ENCODE measurements at places on chromosomes 3 and 15.

DNA sequence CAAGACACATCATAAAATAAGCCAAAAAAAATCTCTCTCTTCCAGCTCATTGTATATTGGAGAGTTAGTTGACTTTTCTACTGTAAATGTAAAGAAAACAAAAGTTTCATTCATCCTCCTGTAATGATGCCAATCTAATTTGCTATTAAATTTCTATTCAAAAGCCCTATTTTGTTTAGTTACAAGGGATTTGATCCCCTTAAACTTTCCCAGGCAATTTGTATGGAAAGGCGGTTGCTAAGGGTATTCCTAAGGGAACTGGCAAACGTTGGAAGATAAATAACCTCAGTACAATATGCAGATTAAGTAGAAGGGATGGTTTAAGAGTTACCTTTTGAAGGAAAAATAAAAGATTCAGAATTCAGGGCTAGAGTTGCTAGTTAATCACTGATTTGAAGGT lies 352.7 kb downstream of the TIGIT start:
- DNase-seq, result no peak

DNA sequence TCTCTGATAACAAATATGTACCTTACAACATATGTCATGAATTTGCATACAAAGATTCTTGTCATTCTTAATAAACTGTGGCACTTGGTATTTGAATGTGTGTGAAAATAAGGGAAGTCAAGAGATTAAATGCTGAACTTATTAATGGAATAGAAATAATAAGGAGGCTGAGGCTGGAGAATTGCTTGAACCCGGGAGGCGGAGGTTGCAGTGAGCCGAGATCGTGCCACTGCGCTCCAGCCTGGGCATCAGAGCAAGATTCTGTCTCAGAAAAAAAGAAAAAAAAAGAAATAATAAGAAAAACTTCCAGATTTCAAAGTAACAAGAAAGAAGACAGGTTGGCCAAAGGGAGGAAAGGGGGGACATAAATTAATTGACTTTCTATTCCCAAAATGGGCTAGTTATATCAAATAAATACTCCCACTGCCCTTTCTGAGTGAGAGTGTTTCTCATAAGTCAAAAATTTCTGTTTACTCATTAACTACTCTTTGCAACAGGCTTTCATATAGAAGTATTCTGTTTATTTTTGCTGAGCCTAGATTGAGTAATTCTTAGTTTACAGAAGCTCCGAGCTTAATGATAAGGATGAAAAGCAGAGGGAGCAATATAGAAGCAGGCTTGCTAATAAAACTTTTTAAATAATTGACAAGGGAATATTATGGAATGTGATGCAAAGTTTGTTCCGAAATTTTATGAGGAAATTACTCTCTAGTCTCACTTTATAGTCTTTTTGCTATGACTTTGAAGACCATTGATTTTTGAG lies 25.6 kb downstream of the KNG1 start:
- no peak for DNase-seq

DNA sequence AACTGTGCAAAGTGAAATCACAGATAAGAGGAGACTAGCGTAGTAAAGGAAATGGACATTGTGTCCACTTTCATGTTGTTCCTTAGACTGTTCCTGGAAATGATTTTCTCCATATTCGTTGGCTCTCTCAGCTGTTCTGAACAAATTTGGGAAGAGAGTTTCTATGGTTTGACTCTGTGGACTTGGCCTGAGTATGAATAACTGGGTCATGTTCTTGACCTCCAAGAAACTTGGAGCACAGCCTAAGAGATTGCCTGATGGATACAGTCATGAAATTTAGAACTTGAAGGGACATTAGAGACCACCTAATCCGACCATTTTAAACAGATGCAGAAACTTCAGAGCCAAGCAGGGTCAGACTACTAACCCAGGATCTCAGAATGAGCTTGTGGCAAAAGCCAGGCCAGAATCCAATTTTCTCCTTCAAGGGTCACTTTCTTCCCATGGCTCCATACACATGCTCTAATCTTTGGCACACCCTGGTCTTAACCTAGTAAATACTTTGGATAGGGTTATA lies 430.4 kb downstream of the RBMS3 start:
- no peak for DNase-seq

DNA sequence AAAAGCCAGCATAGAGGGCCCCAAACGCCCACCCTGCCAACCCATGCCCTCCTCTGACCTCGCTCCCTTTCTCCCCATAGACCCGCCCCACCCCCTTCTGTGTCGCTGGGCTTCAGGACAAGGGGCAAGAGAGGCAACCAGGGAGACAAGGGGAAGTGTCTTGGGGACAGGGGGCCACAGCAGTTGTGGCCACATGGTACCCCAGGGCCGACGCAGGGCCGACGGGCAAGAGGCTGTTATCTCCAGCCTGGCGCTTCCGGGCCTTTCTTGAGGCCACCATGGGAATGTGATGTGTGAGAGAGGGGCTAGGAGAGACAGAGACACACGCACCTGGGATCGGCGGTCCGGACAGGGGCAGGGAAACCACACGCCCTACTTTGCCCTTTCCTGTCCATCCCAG lies 3.4 kb upstream of the HAPLN3 start:
- DNase-seq, result no peak

DNA sequence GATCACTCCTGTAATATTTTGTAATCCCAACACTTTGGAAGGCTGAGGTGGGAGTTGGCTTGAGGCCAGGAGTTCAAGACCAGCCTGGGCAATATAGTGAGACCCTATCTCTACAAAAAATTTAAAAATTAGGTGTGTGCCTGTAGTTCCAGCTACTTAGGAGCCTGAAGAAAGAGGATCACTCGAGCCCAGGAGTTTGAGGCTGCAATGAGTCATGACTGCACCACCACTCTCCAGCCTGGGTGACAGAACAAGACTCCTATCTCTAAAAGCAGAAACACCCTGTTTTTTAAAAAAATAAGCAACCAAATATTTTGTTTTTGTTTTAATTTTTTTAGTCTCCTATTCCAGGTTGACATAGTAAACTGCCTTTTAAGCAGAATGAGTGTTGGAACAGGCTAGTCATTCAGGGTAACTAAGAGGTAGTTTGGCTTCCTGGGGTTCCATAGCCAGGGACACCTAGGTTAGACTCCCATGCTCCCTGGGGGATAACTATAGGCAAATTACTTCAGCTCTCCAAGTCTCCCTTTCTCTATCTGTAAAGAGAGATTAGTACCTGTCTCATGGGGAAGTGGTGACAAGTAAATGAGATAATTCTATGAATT lies 114.6 kb upstream of the C15orf61 start:
- DNase-seq, result no peak

Measured in aorta (tissue), 5 donors.